ENCODE measurements at places on chromosomes 12 and 14.

DNA sequence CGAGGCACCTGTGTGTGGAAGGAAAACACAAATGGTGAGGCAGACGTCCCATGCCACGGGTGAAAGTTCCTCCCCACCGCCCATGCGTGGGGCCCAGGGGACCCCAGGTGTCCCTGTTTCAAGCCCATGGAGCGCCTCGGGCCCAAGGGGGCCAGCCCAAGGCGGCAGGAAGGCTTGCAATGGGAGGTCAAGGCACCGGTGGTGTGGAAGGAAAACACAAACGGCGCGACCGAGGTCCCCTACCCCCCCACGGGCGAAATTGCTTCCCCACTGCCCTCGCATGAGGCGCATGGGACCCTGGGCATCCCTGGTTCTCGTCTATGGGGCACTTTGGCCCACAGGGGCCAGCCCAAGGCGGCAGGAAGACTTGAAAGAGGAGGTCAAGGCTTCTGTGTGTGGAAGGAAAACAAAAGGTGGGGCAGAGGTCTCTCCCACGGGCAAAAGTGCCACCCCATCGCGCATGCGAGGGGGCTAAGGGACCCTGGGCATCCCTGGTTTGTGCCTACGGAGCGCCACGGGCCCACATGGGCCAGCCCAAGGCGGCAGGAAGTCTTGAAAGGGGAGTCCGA, 379.4 kb downstream of the ALG10 start:
- DNase-seq, result no peak

DNA sequence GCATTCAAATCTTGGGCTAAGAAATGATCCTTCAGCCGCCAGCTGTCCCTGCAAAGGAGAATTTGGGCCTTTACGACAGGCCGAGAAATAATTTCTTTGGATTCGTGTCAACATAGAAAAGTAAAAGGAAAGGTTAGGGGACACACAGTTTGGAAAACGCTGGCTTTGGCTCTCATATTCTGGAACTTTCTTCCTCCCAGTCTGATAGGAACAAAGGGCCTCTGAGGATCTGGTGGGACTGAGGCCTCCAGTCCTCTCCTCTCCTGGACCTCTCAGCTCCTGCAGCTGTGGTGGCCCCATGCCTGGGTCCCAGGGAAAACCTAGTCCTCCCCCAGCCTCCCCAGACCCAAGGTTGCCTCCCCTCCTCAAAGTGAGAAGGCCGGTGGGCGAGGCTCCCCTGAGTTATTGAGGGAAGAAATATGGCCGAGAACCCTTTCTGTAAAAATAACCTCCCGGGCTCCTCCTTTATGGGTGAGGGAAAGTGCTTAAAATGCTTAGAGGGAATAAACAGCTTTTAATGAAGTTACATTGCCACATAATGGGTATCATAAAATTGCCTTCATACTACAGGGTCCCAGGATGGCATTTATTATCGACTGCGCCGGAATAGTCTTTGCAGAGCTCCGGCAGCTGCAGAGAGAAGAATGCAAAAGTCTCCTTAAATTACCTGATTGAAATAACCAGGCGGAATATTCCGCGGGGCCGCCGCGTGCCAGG, 188.3 kb downstream of the PHETA1 start:
- DNase-seq, result no peak

GRCh38 chr14:22607291-22607690, 9.2 kb downstream of the ABHD4 start:
- DNase-seq, result no peak

DNA sequence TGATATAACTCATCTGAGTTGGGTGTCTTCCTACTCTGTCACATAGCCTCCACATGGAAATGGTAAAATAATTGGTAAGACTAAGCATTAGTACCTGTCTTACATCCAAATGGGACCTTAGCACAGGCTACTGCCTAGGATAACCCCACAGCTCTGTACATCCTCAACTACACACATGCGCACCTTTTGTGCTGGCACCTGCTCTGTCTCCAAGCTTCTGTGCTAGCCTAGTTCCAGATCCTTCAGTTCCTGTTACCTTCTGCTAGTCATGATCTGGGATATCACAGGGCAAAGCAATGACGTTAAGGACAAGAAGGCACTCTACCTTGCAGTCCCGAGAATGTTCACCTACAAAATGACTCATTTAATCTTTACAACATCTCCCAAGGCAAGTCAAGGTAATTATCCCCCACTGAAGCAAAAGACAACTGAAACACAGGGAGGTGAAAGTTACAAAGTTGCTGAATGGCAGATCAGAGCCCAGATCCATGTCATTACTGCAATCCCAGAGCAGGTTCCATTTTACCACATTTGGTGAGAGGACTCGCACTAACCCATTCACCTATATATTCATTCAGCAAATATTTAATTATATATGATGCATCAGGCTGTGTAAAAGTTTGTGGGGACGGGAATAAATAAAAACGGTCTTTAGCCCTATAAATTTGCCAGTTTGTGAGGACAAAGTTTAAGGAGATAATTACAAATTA, 61.7 kb downstream of the PPM1H start:
- DNase-seq, result no peak

DNA sequence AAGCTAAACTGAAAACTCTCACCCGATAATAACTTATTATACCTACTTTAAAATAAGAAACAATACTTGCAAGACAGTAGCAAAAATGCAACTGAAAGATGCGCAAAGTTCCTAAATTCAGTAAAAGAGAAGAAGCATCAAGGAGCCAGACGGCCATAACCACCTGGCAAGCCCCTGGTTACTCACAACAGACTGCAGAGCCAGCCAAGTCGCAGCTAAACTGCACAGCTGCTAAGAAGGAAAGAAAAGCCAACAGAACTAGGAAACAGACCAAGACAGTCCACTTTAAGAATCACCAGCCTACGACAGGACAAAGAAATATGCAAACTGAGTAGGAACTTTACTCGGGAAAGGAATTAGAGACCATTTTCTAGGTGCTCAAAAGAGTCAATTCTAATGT, 127.9 kb downstream of the TMTC1 start:
- no peak for DNase-seq

DNA sequence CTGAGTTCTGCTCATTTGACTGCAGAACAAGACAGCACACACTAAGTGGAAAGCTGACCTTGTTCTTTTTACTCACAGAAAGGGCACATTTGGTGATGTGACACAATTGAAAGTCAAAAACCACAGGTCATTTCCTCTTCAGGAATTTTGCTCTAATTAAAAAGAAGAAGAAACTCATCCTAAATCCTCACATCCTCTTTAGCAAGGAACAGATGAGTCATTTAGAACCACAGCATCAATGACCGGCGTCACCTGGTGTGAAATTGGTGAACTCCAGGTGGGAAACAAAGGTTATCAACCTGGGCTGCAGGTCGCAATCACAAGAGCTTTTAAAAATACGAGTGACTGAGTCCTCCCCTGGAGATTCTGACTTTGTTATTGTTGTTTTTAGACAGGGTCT, 2.9 kb upstream of the RNU6-8 start:
- no peak for DNase-seq

DNA sequence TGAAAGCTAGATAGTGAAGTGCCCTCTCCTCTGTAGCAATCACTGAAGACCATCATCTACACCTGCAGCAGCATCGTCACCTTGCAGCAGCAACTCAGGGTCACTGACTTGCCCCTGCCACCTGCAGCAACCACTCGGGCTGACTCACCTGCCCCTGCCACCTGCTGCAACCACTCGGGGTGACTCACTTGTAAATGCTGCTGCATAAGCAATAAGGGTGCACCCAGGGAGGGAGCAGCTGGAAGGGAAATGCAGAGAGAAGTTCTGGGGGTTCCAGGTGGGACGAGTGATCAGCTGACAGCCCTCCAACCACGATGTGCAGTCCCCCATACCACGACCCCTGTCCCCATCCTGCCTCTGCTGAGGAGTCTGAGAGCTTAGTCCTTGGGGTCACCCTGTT, 357.1 kb upstream of the SFSWAP start:
- DNase-seq, result no peak

DNA sequence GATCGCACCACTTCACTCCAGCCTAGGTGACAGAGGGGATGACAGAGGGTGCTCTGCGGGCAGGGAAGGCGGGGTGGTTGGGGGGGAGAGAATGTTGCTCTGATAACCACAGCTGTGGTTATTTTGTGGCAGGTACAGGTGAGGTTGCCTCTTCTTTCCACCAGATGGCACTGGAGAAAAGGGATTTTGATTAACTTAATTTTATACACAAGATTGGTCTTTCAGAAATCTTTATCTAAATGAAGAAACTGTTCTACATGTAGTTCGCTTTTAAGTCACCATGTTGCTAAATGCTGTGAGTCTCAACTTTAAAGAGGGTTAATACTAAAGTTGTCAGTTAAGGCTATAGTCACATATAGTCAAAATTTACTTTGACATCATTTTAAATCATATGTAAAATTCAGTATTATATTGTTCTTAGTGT, 25.7 kb downstream of the FGF23 start:
- no peak for DNase-seq

- DNase-seq, result no peak
Observed at GRCh38 chr12:89927226-89927698, 218.6 kb upstream of the ATP2B1 start.

- peak; percentile 34 for DNase-seq
Observed at GRCh38 chr12:752695-753610, 574 bp downstream of the WNK1 start.

- no peak for DNase-seq
Observed at GRCh38 chr12:56591961-56592360, 38.2 kb downstream of the BAZ2A start.

DNA sequence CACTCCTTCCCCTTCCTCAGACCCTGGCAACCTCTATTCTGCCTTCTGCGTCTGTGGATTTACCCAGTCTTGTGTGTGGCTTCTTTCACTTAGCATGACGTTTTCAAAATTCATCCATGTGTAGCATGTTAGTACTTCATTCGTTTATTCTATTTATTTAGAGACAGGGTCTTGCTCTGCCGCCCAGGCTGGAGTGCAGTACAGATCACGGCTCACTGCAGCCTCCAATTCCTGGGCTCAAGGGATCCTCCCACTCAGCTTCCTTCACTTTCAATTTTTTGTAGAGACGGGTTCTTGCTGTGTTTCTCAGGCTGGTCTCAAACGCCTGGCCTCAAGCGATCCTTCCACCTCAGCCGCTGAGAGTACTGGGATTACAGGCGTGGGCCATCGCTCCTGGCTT, 37.0 kb downstream of the B4GALNT3 start:
- DNase-seq, result no peak

DNA sequence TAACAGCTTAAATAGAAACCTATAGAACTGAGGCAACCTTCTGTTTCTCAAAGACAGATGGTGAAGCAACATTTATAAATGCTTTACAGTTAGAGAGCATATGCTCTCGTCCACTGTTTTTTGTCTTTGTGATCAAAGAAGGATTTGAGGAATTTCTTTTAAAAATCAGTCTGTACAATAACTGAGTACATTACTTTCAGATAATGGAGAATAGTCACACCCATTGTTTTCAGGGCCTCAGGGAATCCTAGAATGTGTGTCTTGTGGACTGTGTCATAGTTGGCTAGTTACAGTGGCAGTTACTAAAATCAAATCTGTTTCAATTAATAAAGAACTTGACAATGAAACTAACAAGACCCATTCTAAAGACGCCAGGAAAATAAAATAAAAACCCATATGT, 107.9 kb downstream of the PRKCH start:
- DNase-seq, result peak; percentile 46

DNA sequence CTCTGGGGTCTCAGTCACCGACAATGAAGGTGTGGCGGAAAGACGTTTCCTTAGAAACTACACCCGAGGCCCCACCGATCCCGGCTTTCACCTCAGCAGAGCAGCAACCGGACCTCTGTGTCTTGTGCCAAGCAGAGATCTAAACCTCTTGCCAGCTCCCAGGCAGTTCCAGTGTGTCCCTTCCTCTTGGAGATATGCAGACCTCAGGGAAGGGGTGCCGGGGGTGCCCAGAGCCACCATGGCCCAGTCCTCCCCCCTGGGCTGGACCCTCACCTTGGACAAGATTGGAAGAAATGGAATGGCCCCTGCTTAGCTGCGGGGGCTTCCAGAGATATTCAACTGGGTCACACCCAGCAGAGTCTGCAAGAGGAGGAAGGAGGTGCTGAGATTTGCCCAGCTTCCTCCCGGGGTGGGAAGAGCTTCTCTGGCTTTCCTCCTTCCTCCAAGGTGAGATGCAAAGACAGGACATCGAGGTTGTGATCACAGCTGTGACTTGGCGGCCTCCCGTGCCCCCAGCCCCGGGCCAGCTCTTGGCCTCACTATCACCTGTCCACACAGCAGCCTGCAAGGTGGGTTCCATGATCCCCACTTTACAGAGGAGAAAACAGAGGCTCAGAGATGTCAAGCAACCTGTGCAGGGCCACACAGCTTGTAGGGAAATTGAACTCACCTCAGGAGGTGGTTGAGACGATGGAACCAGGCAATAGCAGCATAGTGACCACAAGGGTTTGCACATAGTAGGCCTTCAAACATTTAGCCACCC, 281.7 kb upstream of the RTL1 start:
- DNase-seq, result no peak

DNA sequence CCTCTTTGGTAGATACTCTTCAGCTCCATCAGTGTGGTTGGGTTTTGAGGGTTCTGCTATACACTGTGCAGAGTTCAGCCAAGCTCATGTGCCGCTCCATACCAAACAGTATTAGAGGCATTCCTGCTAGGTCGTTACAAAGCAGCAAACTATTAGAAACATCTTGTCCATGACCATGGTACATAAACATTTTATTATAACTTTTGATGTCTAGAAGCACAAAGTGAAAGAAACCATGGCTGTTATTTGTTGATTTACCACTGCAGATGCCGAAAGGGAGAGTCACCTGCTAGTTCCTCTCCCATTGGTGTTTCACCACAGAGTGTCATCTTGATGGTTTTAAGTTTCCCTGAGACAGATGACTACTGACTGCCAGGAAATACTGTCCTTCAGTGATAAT, 242.0 kb downstream of the ADAMTS20 start:
- no peak for DNase-seq

- DNase-seq, result no peak
Observed at GRCh38 chr12:42921741-42922504, 332.4 kb upstream of the PRICKLE1 start.

DNA sequence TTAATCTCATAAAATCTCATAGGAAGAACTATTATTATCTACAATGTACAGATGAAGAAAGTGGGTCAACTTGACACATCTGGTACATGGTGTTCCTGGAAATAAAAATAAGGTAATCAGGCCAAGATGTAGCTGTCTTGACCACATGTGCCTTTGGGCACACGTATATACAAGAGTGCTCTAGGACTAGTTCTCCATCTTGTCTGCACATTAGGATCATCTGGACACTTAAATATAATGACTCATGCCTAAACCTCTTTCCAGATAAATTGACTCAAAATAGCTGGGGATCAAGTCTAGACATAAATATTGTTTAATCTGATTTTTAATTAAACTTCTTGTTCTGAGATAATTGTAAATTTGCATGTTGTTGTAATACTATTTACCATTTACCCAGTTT, 182.6 kb downstream of the CNTN1 start:
- no peak for DNase-seq

- no peak for DNase-seq
Observed at GRCh38 chr12:123748661-123749060, 13.4 kb upstream of the DNAH10 start.

GRCh38 chr14:71563492-71564153, 368.6 kb upstream of the RGS6 start:
- DNase-seq, result no peak

DNA sequence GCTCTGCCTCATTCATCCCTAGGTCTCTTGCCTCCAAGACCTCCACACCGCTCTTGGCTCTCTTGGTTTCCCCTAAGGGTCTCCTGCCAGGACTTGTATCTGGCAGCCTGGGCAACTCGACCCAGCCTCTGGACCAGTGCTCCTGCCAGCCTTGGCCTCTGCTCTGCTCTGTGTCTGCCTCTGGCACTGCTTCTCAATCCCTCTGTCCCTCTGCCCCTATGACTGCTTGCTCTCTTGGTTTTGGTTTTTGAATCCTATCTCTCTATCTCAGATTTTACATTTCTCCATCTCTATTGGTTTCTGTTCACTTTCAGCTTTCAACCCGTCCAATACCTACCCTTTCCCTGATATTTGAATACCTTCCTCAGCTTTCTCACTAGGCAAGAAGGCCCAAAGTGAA, 6.3 kb downstream of the ITGA5 start:
- no peak for DNase-seq

Data from kidney capillary endothelial cell (primary cell).